NCI-H226 (cell line): ENCODE measurements at places on chromosomes 12 and 14.

- no peak for DNase-seq
These were observed 82.7 kb downstream of the GAS2L3 start for GRCh38 chr12:100656141-100656540.

GRCh38 chr14:59306775-59307174 is 118.3 kb downstream of the DAAM1 start:
- DNase-seq: peak; percentile 84

DNA sequence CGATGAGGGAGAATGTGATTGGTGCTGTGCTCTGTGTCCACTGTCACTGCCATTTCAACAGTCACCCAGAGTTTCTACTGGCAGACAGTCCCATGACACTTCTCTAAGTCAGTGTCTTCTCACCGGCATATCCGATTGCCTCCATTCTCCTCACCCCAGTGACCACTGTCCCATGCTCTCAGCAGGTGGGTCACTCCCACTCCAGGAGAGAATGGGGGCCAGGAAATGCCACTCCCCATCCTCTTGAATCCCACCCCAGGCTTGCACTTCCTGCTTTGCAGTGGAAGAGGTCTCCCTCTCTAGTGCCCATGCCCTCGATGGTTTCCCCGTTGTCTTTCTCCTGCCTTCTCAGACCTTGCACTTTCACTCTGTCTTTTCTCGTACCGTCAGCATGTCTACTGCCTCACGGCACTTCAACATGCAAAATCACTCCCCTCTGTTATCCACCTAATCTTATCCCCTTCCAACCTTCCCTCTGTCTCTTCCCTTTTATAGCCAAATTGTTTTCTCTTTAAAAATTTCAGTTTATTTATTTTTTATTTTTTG is 2.2 kb upstream of the EP400 start:
- DNase-seq: no peak

DNA sequence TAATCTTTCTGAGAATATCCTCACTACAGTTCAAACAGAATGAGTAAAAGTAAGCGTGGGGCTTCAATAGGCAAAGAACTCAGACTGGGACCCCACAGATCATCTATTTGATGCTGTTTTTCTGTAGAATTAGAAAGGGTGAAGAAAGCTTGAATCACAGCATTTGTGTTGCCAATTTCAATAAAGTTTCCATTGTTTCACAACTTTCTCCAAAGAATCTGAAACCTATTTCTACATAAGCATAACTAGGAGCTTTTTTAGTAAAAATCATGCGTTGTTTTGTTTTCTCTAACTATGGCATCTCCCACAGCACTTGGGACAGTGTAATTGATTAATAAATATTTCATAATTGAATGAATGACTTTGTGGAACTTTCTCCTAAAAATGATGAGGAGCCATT is 16.7 kb upstream of the NEDD1 start:
- no peak for DNase-seq

- DNase-seq: no peak
These were observed 1.1 kb upstream of the ABCC9 start for GRCh38 chr12:21942377-21942703.

DNA sequence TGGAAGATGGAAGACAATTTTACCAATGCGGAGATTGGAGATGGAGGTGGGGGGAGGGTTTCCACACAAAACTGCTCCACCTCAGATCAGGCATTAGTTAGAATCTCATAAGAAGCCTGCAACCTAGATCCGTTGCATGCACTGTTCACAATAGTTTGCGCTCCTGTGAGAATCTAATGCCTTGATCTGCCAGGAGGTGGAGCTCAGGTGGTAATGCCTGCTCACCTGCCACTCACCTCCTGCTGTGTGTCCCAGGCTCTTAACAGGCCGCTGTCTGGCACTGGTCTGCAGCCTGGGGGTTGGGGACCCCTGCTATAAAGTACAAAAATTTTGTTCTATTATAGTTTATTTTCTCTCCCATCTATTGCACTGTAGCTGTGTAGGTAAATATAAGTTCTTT is 84.9 kb upstream of the FOXG1 start:
- DNase-seq: no peak

GRCh38 chr14:105944632-105945610 is 418.5 kb downstream of the TMEM121 start:
- peak; percentile 29 for DNase-seq

- peak; percentile 29 for DNase-seq
These were observed 143.1 kb downstream of the TPH2 start for GRCh38 chr12:72081777-72082176.

- peak; percentile 45 for DNase-seq
These were observed 9.8 kb upstream of the PCNX1 start for GRCh38 chr14:70897464-70897863.

DNA sequence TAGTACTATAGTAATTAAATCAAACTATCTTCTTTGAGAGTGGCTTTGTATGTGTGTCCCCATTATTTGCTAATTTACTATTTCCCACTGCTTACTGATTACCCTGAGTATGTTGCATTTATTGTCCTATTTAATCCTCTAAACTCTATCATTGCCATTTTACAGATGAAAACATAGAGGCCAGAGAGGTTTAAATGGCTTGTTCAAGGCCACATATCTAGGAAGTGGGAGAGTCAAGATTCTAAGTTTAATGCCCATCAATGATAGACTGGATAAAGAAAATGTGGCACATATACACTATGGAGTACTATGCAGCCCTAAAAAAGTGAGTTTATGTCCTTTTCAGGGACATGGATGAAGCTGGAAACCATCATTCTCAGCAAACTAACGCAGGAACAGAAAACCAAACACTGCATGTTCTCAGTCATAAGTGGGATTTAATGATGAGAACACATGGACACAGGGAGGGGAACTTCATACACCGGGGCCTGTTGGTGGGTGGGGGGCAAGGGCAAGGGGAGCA is 419.7 kb downstream of the ZFP36L1 start:
- DNase-seq: no peak

GRCh38 chr12:19694627-19695026 is 255.3 kb downstream of the AEBP2 start:
- DNase-seq: peak; percentile 9

DNA sequence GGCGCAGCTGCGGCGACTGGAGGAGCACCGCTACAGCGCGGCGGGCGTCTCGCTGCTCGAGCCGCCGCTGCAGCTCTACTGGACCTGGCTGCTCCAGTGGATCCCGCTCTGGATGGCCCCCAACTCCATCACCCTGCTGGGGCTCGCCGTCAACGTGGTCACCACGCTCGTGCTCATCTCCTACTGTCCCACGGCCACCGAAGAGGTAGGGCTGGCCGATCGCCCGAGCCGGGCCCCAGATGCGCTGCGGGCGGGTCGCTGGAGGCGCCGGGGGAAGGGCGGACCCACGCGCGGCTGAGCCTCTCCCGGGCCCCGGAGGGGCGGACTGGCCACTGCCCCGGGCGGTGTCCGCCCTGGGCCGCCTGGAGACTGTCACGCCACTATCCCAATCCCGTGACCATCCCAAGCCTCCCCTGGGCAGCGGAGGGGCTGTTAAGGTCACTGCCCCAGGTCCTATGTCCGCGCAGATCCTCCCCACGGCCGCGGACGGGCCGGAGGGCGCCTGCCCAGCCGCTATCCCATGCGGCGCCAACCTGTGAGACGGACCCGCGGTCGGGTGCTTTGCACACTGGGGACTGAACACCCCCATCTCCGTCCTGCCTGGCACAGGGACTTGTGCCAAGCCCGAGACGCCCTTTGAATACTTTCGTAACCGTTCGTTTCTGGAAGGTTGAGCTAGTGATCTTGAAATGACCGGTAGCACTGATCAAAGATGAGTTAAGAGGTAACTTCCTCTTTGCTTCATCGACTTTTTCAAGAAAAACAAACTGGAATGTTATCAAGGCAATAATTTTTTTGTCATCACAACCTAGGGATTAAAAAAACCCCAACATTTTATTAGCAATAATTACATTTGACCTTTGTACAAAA is 725 bp downstream of the CHPT1 start:
- no peak for DNase-seq

GRCh38 chr14:105334383-105335230 is 20.1 kb downstream of the PACS2 start:
- no peak for DNase-seq

DNA sequence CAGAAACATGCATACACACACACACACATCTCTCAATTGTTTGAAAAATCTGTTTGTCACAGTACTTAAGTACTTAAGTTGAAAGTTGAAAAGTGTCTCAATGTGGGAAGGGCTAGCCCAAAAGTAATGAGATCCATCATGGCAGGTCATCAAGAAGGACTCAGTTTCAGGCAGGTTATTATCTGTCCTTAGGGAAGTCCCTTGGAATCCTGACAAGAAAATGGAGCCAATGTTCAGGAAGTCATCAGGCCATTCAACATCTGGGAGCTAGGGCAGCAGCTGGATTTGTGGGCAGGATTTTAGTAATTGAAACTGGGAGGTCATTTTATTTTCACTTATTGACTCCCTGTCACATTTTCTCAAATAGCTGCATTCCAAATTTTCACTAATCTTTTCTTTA is 56.0 kb downstream of the MSRB3 start:
- no peak for DNase-seq

- no peak for DNase-seq
These were observed 120.4 kb upstream of the KRR1 start for GRCh38 chr12:75631831-75632230.

DNA sequence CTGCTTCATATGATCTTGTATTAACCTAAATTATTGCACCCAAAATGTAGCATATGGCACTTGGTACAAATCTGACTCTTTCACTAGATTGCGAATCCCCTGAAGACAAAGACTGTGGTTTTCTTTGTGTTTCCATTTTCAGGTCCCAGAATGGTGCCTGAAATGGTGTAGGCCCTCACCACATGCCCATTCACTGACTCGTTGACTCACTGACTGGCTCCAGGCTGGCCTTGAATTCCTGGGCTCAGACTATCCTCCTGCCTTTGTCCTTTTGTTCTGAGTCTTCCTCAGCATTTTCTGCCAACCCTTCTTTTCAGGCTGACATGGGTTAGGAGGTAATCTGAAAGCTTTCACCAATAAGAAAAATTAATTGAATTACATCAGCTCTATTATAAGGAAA is 368.7 kb upstream of the GARIN6 start:
- no peak for DNase-seq

- no peak for DNase-seq
These were observed 7.8 kb downstream of the CRACR2A start for GRCh38 chr12:3745152-3745551.
